Endodermal cell (in vitro differentiated cells): ENCODE measurements at places on chromosomes 16 and 17.

DNA sequence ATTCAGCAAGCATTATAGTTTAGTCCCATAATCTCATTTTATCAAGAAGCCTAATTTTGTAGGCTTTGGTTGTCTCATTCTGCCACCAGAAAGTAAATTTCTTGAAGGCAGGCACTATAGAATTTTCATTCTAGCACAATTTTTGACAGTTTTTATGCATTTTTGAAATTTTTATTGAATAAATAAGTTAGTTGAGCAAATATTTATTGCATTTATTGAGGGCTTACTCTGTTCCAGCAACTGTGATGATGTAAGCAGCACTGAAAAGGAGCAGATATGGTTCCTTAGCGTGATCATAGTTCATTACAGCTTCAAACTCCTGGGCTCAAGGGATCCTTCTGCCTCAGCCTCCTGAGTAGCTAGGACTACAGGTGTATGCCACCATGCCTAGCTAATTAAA is 34.2 kb downstream of the PPM1E start:
- no peaks in the 10 kb centered on the region for H3K36me3 ChIP-seq
- no peak for DNase-seq
- H3K27me3 ChIP-seq = no peaks in the 10 kb centered on the region
- no peaks in the 10 kb centered on the region for H3K4me1 ChIP-seq
- no peak overlapping the region for H3K4me3 ChIP-seq

GRCh38 chr16:83963277-83964119 is 4.5 kb upstream of the NECAB2 start:
- H3K36me3 ChIP-seq = no peaks in the 10 kb centered on the region
- no peak for DNase-seq
- H3K27ac ChIP-seq = no peak overlapping the region
- no peak overlapping the region for H3K4me3 ChIP-seq
- no peaks in the 10 kb centered on the region for H3K4me1 ChIP-seq

- no peak for DNase-seq
- no peak overlapping the region for H3K4me3 ChIP-seq
- H3K27ac ChIP-seq = no peak overlapping the region
- no peaks in the 10 kb centered on the region for H3K36me3 ChIP-seq
- no peaks in the 10 kb centered on the region for H3K27me3 ChIP-seq
These were observed 44.3 kb upstream of the SMURF2 start for GRCh38 chr17:64706224-64707049.

DNA sequence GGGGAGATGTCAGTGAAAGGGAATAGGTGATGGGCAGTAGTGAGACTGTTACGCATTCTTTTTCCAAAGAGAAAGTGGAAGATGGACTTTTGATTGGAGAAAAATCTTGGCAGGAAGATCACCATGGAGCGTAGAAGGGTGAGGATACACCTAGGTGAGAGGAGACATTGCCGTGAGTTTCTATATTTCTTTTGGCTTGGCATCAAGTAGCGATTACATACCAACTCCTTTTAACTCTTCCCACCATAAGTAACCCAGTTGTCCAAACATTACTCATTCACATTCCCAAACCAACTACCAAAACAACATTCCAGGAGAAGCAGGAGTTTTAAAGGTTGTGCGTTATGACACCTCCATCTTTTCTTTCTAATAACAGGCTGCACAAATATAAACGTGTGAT is 10.7 kb upstream of the KRT28 start:
- no peak overlapping the region for H3K27ac ChIP-seq
- no peaks in the 10 kb centered on the region for H3K4me1 ChIP-seq
- DNase-seq = no peak
- H3K4me3 ChIP-seq = no peak overlapping the region
- H3K27me3 ChIP-seq = peaks cover 87% of the 10 kb centered on the region
- no peaks in the 10 kb centered on the region for H3K36me3 ChIP-seq

GRCh38 chr17:40473573-40474365 is 27.7 kb downstream of the TNS4 start:
- H3K4me1 ChIP-seq = peaks cover 3% of the 10 kb centered on the region
- no peaks in the 10 kb centered on the region for H3K36me3 ChIP-seq
- DNase-seq = no peak

- peak; percentile 23 for DNase-seq
- no peak overlapping the region for H3K4me3 ChIP-seq
- no peaks in the 10 kb centered on the region for H3K36me3 ChIP-seq
- H3K27ac ChIP-seq = no peak overlapping the region
These were observed 12.4 kb upstream of the CCR7 start for GRCh38 chr17:40577611-40578065.

- peaks cover 4% of the 10 kb centered on the region for H3K4me1 ChIP-seq
- H3K4me3 ChIP-seq = no peak overlapping the region
- peak; percentile 49 for DNase-seq
- no peaks in the 10 kb centered on the region for H3K27me3 ChIP-seq
- H3K36me3 ChIP-seq = no peaks in the 10 kb centered on the region
- H3K27ac ChIP-seq = no peak overlapping the region
These were observed 41.2 kb upstream of the RHOT1 start for GRCh38 chr17:32100971-32101631.

DNA sequence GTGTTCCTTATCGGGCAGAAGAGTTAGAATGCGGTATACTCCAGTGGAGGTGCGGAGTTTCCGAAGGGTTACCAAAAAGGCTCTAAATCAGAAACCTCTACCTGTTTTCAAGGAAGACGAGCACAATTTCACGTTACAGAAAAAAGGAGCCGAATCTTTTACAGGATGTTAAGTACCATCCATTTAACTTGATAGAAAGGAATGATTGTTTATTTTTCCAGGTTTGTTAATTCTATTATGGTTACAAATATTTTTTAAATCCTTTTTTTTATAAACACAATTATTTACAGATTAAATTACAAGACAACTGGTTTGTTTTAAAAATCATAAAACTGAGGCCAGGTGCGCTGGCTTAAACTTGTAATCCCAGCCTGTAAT is 18.2 kb downstream of the ZNF213 start:
- no peaks in the 10 kb centered on the region for H3K4me1 ChIP-seq
- H3K36me3 ChIP-seq = no peaks in the 10 kb centered on the region
- no peak overlapping the region for H3K27ac ChIP-seq
- H3K27me3 ChIP-seq = peaks cover 18% of the 10 kb centered on the region
- DNase-seq = no peak

DNA sequence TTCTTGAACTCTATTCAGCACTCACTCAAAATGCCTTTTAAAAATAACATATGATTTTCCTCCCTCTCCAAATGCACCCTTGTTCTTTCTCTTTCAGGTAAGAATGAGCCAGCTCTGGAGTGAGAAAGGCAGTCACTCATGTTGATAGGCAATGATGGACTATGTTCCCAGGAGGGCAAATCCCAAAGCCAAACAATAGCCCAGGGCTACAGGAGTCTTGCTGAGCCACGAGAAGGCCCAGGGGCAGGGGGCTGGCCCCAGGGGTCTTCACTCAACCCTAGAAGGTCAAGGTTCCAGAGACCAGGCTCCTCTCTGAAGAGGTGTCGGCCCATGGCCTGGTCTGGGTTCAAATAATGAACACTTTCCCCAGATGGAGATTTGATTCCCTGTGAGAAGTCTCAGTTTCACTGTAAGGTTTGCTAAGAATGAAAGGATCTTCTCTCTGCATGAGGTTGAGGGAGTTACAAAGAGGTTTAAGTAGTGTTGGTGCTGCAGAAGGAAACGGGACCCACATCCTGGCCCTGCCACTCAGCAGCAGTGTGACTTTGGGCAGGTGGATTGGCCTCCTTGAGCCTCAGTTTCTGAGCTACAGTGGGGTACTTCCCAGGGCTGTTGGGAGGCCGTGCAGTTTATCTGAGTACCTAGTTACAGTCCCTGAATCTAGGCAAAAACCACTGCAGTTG is 49.0 kb downstream of the RTN4RL1 start:
- peak overlapping the region; percentile 41 for H3K27ac ChIP-seq
- H3K36me3 ChIP-seq = no peaks in the 10 kb centered on the region
- H3K4me3 ChIP-seq = peak overlapping the region; percentile 48
- H3K27me3 ChIP-seq = no peaks in the 10 kb centered on the region

- no peak overlapping the region for H3K27ac ChIP-seq
- H3K36me3 ChIP-seq = no peaks in the 10 kb centered on the region
- no peak overlapping the region for H3K4me3 ChIP-seq
- H3K27me3 ChIP-seq = no peaks in the 10 kb centered on the region
These were observed 19.1 kb downstream of the GPR142 start for GRCh38 chr17:74386386-74386785.

DNA sequence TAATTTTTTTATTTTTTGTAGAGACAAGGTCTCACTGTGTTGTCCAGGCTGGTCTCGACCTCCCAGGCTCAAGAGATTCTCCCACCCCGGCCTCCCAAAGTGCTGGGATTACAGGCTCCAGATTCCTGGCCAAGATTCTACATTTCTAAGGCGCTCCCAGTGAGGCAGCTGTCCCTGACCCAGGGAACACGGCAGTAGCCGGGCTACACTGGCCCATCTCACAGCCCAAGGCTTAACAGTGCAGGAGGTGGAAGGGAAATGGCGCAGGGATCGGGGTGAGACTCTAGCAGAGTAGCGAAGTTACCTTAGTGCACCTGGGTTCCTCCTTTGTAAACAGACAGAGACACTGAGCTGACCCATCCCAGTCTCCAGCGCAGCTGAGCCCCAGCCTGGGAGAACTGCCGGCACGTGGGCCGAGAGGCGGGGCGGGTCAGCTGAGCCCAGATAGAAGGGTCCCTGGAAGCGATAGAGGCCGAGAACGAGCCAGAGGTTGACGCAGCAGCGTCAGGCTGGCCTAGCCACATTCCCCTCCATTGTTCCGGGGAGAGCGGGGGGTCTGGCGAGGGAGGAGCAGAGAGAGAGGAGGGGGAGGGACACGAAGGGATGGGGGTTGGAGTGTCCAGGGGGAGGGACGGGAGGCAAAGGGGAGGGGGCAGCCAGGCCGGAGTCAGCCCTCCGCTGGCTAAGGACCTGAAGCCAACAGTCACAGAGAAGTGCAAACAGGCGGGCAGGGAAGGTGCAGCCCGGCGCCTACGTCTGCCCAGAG is 2.5 kb downstream of the CARHSP1 start:
- peaks cover 26% of the 10 kb centered on the region for H3K4me1 ChIP-seq
- DNase-seq = peak; percentile 97
- no peaks in the 10 kb centered on the region for H3K27me3 ChIP-seq
- peak overlapping the region; percentile 95 for H3K27ac ChIP-seq
- H3K36me3 ChIP-seq = peaks cover 34% of the 10 kb centered on the region

- H3K4me1 ChIP-seq = peaks cover 8% of the 10 kb centered on the region
- no peaks in the 10 kb centered on the region for H3K36me3 ChIP-seq
- no peak overlapping the region for H3K4me3 ChIP-seq
- no peak overlapping the region for H3K27ac ChIP-seq
- no peak for DNase-seq
These were observed 7.6 kb upstream of the TPPP3 start for GRCh38 chr16:67400901-67401300.

- no peak overlapping the region for H3K4me3 ChIP-seq
- no peak overlapping the region for H3K27ac ChIP-seq
- DNase-seq = no peak
- H3K27me3 ChIP-seq = no peaks in the 10 kb centered on the region
These were observed 5.2 kb downstream of the CCDC154 start for GRCh38 chr16:1439058-1439698.

- H3K4me3 ChIP-seq = peak overlapping the region; percentile 68
- no peaks in the 10 kb centered on the region for H3K4me1 ChIP-seq
- H3K27me3 ChIP-seq = peaks cover 100% of the 10 kb centered on the region
- DNase-seq = peak; percentile 87
- H3K36me3 ChIP-seq = no peaks in the 10 kb centered on the region
These were observed 1.3 kb downstream of the HOXB9 start for GRCh38 chr17:48624544-48625494.

DNA sequence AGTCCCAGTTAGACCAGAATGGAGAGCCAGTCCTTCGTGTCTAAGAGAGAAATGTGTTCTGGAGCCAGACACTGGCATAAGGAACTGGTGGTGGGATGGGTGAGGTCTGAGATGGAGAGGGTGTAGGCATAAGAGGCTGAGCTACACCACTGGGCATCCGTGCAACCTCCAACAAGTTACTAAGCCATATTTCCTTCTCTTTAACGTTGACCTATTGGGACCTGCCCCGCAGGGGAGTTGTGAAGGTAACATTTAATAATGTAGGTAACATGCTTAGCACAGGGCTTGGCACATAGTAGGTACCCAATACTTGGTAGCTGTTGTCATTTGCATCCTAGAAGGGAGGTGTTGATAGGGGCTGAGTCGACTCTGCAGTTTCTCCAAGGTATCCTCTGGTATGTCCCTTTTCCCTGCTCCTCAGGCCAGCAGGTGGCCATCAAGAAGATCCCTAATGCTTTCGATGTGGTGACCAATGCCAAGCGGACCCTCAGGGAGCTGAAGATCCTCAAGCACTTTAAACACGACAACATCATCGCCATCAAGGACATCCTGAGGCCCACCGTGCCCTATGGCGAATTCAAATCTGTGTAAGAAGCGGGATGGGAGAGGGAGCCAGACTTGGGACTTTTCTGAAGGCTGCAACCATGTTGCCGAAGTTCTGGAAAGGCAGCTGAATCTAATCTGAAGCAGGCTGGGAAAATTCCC is 1.2 kb downstream of the MAPK7 start:
- H3K4me1 ChIP-seq = peaks cover 13% of the 10 kb centered on the region
- peak overlapping the region; percentile 97 for H3K4me3 ChIP-seq
- DNase-seq = peak; percentile 48
- H3K36me3 ChIP-seq = peaks cover 58% of the 10 kb centered on the region

DNA sequence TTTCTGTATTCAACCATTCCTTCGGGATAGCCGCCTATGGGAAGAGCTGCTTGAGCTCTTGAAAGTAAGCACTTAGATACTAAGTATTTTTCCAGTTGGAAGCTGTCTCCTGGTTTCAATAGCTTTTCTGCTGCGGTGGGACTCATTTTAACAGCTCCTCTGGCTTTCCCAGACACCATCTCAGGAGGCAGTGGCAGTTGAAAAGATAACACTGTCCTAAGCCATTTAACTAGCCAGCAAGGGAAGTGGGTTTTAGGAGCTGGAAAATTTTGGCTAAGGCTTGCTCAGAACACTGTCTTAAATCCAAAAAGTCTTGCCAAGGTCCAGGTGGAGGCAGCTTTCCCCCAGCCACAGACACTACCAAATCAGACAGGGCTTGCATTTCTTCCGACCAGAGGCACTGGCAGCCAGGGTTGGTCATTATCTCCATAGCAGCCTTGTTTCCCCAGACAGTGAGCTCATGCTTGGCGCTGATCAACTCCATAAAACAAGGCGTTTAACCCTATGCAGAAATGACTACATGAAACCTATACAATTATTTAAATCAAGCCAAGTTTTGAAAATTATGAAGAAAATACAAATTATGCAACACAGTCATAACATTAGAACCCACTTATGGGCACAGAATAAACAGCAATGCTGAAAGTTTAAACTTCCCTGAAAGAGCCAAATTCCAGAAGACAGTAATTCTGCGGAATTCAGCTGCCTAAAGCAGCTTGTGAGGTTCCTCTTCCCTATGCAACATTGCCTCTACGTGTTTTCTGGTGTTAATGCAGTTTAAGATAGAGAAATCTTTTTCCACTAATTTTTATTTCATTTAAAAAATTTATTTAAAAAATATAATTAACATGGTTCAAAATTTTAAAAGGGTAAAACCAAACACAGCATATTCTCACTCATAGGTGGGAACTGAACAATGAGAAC is 25.0 kb downstream of the GABARAPL2 start:
- DNase-seq = no peak
- H3K4me1 ChIP-seq = peaks cover 10% of the 10 kb centered on the region
- H3K27ac ChIP-seq = peak overlapping the region; percentile 59
- peaks cover 9% of the 10 kb centered on the region for H3K36me3 ChIP-seq
